ENCODE measurements at places on chromosomes 6 and 20.

DNA sequence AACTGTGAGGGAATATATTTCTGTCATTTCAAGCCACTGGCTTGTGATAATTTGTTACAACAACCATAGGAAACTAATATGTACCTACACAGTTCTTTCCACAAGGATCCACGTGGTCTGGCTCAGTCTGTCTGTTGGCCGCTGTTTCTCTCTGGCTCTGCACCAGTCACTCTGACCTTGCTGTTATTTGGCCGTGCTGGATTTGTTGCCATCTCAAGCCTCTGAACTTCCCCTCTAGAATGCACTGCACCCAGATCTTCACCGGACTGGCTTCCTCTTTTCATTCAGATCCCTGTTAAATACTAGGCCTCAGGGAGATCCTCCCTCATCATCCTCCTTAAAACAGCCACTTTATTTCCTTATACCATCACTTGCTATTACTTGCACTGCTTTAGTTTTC lies 446.8 kb downstream of the TFAP2B start:
- DNase-seq = no peak

DNA sequence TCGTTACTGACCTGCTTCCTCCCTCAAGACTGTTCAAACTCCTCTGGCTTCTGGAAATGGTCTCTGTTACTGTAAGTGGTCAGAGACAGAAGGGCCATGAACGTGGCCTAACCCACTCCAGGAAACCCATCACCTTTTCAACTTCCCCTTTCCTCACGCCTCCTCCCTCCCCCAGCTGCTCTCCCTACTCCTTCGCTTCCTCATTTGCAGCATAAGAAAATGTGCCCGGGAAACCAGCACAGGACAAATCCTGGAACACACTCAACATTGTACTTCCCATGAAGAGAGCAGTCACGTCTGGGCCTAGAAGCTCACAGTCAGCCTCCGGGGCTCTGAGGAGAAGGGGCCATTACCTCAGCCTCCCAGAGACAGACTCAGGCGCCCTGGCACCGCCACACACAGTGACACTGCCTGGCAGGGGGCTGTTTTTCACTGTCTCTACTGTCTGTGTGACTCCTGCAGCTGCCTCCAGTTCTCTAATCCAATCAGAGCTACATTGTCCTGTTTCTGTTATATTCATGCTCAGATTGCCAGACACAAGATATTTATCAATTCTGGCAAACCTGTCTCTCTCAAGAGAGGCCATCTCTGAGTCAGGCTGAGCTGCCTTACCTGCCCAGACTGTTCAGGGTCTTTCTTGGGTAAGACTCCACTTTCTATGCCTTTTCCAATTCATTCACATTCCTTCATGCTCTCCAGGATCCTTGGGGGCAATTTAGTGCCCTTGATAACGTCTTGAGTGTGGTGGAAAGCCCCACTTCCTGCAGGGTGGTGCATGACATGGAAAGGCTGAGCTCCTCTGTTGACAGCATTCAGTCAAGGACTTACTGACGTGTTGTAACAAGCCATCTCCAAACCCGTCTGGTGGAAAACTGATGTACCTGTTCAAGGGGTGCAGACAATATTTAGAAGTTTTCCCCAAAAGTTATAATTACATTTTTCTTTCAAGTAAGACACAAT lies 242.2 kb downstream of the HIVEP2 start:
- no peak for DNase-seq

DNA sequence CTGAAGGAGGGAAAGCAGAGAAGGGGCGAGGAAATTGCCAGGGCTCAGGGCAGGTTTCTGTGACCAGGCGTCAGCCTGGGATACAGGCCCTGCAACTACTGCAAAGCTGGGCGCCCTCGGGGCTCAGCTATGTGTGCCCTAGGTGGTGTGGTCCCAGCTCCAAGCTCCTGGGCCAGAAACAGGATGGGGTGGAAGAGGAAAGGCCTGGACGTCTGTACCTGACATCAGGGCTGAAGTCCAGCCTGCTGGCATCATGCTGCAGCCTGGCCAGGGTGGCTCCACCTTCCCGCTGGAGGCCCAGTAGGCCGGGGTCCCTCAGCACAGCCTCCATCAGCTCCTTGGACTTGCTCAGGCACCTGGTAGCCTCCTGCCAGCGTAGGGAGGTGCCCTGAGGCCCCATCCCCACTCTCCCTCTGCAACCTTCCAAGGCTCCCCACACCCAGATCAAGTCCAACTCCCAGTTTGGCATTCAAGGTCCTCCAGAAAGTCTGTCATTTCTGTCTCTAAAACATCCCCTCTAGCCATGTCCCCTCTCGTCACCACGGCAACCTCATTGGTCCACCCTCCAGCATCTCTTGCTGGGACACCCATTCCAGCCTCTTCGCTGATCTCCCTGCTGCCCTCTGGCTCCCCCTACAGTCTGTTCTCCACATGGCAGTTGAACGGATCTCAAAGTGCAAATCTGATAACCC lies 38.2 kb downstream of the KIAA1755 start:
- peak; percentile 66 for DNase-seq

DNA sequence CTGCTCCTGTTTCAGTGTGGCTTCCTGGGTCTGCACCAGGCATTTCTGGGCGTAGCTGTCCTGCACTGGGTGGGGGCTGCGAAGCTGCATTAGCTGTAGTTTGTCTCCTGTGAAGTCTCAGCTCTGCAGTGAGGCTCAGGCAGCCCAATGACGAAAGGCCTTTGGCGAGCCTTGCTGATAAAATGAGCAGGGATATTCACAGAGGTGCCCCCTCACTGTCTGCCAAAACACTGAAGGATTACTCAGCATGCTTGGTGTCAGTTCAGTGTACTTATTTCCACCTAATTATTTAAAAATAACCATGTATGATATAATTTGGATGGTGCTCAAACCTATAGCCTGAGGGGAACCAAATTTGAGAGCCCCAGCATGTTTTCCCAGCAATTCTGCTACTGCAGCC lies 73.5 kb downstream of the ECT2L start:
- DNase-seq = no peak

GRCh38 chr20:17850684-17851026 lies 117.9 kb downstream of the SNX5 start:
- no peak for DNase-seq

GRCh38 chr6:165729307-165729936 lies 66.4 kb upstream of the PDE10A start:
- peak; percentile 41 for DNase-seq

DNA sequence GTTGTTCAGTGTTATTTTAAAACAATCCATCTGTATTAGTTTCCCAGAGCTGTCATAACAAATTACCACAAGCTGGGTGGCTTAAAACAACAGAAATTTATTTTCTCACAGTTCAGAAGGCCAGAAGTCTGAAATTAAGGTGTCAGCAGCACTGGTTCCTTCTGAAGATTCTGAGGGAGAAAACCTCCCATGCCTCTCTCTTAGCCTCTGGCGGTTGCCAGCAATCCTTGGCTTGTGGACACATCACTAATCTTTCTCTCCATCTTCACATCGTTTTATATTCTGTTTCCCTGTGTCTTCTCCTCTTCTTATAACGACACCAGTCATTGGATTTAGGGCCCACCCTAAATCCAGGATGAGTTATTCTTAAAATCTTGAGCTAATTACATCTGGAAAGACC lies 70.2 kb upstream of the EPB41L1 start:
- DNase-seq = no peak
